ENCODE measurements at places on chromosomes 4 and X.
A peak's percentile ranks its signal among the peaks of the same experiment; 100 is the strongest.

DNA sequence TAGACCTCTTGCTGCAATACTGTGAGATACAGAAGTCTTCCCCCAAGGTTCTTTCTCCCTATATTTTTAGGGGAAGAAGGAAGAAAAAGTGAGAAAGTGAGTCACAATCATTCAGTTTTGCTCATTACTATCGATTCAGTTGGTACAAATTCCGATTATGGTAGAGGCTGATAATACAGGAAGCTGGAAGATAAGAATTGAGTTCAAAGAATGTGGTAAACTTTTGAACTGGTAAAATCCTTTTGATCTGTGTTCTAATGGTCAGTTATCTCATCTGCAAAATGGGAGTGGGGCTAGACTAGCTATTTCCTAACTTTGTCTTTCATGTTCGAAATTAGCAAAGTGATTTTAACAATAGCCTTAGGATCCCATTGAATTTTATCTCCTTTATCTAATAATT, 101.4 kb upstream of the FAT1 start:
- DNase-seq, result no peak

DNA sequence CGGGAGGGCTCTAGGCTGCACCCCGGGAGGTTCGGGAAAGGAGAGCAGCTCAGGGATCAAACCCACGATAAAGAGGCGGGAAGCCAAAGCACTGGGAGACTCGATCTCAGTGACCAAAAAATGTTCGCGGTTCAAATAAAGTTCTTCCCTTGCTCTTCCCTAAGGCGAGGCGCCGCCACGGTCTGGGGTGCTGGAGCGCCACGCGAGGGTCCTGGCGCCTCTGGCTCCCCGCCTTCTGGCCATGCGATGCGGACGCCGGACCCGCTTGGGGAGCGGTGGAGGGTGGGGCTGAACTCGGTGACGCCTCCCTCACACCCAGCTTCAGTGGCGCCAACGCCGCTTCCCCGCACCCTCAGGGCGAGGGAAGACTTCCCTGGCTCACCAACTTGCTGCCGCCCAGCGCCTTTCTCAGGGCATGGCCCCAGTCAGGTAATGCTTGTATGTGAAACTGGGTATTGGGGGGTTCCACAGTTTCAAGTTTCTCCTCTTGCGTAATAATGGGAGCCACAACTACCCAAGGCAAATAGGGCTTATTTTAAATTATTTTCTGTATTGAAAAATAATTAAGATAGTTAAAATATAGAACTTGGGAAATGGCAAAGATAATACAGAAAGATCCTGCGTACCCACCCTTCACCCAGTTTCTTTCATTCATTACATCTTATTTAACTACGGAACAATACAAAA, at the start of gene QRFPR:
QRFPR (minus strand) TSS at position 243 of the 687 bp plus-strand sequence. CDS start 371 bp downstream, outside the sequence.
- DNase-seq, result no peak

GRCh38 chr4:93237521-93237920, 591.0 kb upstream of the ATOH1 start:
- DNase-seq, result no peak

- DNase-seq, result no peak
Observed at GRCh38 chrX:17443556-17443955, 68.6 kb downstream of the NHS start.

DNA sequence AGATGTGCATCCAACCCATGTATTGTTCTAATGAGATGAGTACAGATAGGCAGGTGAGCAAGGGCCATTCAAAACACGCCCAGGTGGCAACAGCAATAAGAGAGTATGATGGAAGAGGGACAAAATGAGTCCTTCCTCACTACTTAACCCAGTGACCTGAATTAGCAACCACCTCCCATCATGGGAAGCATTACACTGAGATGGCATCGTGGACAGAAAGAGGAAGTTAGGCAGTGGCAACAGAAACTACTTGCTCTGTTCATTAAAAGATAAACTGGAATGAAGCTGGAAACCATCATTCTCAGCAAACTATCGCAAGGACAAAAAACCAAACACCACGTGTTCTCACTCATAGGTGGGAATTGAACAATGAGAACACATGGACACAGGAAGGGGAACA, 17.2 kb downstream of the RXFP1 start:
- DNase-seq, result no peak

DNA sequence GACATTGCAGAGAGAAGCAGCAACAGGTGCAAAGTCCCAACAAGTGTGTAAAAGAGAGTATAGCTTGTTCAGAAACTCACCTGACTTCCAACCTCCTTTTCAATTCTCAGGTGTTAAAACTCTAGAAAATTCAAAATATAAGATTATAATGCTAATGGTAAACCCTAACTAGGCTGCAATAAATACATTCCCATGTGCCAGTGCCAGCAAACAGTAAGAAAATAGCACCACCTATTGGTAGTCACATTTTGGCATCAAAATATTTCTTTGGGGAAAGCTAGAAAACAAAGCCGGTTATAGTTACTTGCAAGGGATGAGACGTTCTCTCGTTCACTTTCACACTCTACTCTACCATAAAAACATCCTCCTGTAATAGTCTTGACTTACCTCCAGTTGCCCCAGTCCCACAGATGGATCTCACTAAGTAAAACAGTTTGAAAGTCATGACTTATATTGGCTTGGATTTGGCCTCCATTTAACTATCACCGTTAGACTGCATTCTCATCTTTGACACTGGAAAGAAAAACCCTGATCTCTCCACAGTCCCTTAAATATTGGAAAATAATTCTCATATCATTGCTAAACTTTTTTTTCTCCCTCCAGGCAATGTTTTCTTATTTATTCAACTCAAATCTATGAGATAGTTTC, 9.6 kb downstream of the BMP3 start:
- DNase-seq, result peak; percentile 29

DNA sequence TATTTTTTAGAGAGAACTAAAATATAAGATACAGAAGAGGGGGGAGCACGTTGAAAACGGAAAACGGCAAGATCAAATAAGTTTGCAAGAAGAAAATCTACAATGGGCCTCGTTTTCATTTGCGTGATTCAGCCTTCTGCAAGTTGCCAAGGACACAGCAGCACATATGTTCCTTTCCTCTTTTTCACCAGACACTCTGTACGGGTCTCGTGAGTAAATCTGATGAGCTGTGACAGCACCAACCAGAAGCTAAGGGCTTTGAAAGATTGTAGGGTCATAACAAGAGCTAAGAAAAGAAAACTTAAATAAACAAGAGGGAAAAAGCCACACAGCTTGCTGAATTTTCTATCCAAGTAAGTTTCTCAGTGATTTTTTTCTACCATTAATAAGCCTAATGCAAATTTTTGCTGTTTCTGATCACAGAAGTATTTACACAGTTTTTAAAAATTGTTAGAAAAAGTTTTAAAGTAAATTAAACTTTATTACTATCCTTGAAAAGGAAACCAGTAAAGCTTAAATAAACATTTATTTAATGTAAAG, 63.4 kb downstream of the SCML2 start:
- no peak for DNase-seq

DNA sequence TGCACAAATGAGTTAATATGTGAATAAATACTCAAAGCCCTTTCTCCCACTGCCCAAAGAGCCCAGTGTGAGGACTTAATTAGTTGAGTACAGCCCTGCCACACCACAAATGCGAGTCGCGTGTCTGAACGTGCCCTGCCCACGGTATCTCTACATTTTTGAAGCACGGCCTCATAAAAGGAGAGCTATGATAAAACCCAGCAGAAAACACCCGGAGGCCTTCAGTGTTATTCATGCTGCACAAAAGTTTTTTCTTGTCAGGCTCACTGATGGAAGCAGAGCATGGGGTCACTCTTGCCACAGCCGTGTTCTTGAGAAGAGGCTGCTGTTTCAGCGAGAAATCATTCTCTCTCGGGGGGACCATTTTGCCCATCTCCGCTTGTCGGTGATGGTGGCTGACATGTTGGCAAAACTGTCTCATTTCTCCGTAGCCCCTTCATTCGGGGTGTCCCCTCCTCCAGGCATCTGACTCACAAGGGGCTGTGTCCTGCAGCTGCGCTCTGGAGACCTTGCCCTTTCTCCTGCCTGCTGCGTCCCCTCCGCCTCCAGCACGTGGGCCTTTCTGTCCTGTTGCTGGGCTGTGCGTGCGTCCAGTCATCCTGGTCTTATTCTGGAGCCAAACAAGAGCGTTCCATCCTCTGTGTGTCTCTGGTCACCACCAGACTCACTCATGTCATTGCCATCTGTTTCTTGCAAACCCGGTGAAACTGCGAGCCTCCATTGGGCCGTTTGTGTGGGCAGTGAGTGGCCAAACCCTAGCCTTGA, 88.8 kb downstream of the SORCS2 start:
- no peak for DNase-seq

- no peak for DNase-seq
Observed at GRCh38 chrX:134670134-134670924, 12.1 kb upstream of the PLAC1 start.

GRCh38 chrX:15864023-15864422, 9.4 kb upstream of the AP1S2 start:
- DNase-seq, result no peak

DNA sequence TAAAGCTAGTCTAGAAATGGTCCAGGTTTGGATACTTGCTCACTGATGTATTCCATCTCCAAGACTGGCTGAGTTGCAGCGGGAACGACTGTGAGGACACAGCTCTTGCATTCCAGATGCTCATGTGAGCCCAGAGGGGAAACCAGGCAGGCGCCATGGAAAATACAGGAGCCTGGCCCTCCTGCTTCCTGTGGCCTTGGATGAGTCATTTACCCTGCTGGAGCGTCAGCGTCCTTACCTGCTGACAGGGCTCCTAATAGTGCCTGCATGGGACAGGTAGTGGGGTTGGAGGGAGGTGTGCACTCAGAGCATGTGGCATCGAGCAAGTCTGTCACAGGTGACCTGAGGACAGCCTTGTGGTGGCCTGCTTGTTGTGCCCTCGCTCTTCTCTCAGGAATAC, 69.4 kb downstream of the NSG1 start:
- no peak for DNase-seq

- DNase-seq, result no peak
Observed at GRCh38 chrX:39258331-39258730, 457.1 kb downstream of the MID1IP1 start.

DNA sequence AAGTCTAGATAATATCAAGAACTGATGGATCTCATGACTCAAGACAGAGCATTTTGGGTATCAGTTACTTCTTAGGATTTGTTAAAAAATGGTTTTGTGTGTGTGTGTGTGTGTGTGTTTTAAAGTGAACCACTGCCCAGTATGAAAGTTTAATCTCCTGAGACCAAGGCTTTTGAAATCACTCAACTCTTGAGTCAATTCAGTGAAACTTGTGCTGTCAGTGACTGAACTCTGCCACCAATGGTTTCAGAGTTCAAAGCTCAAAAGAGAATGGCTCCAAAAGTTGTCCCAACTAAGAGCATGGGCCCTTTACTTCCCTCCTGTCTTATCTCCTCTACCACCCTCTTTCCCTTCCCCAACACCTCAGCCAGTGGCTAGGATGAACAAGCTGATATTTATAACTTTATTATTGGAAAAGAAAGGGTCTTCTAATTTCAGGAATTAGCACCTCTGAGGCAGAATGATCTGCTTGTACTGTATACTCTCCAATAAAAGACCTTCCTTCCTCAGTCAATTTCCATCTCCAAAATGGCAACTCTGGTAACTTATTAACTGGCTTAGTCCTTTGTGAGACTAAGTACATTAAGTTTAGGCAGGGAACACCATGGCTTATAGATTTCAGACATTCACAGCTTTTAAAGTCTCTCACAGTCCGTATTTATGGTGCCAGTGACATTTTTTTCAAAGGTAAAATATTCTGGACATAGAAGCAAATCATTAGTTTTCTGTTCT, 152.2 kb downstream of the REPS2 start:
- DNase-seq, result no peak

DNA sequence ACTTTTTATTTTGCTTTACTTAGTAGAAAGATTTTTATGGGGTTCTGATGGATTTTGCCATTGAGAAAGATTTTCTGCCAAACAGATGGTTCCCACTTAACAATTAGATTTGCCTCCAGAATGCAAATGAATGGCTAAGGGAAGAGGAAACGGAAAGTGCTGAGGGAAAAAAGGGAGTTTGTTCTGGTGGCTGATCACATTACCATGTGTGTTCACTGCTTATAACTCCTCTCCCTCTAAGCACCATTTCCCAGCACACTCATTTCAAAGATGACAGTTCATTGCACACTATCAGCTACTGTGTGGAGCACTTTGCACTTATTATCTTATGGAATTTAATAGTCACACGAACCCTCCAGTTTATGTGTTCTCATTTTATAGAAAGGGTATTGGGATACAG, 68.0 kb upstream of the GRID2 start:
- no peak for DNase-seq

DNA sequence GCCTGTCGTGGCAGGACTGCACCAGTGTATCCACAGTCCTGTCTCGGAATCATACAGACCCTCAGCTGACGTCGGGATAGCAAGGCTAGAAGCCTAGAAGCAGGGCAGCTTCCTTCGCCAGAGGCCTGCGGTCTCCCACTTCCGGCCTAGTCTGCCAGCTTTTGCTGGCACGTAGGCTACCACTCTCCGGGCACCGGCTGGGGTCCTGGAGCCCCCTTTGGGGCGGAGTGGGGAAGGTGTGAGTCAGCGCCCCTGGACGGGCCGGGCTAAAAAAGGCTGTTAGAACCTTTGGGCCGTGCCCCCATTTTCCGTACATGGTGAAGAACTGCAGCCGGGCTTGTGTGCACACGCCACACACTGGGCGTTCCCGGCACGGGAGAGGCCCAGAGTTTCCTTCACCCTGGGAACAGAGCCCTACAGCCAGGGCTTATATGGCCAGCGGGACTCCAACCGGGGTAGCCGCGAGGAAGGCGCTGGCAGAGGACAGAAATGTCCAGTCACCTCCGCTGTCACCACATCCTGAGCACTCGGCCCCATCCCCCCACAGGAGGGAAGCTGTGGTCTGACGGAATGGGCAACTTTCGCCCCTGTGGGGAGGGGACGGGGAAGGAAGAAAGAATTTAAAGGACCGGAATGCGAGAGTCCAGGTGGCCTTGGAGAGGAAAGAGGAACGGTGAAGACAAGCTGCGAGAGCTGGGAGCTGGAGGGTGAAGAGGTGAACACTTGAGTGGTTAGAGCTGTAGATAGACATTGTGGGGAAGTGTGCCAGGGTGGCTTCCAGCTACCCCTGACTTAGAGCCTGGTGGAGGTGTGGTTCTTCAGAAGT, 4.6 kb downstream of the MAGIX start:
- peak; percentile 45 for DNase-seq

GRCh38 chrX:134236626-134237614, at the start of gene CCDC160:
TSS of gene CCDC160 (plus strand) at chrX:134237182. CDS start at chrX:134244801, 7,619 bp downstream.
- DNase-seq, result no peak

- no peak for DNase-seq
Observed at GRCh38 chr4:150009533-150009932, 68.7 kb upstream of the DCLK2 start.

DNA sequence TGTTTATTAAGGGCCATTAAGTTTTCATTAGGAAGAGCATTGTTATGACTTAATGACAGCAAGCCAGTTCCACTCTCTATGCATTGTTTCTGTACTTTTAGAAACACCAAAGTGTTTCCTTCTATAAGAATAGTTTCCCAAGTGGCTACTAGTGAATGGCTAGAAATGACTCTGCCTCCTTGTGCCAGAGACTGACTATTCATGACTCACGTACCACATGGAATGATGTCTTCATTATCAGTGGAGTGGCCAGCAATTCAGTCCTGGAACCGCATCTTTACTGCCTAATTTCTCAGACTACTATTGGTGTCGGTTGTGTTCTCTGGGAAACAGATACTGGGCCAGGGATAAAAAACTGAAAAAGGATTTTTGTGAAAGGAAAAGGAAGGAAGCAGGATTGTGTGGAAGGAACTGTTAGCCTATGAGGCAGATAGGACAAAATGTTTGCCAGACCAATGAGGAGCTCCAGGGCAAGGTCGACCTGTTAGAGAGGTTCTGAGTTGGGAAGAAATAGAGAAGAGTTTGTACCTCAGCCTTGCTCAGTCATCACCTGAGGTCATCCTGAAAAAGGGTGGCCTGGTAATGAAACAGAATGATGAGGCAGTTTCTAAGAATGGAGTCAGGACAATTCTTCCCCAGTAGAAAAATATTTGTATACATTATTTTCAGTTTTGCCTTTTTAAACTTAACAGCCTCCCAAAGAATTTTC, 218.6 kb downstream of the SPCS3 start:
- no peak for DNase-seq

Data from germinal center (tissue), 1 donor.